Naive thymus-derived CD4-positive, alpha-beta T cell (primary cell): ENCODE measurements at places on chromosomes 16 and 17. TPM values are rescaled to one million over a fixed set of nuclear protein-coding genes. Genes with fewer than 3 reads are reported as not detected.

The ANKFN1 gene
- not detected for total RNA-seq

The MRC2 gene
- 2.7 TPM for total RNA-seq

The ALOX15B gene
- not detected for total RNA-seq

The DGKE gene
- total RNA-seq: 39.1 TPM

The SPIRE2 gene
- 1.2 TPM for total RNA-seq

The APOH gene
- total RNA-seq: not detected in 2 replicates

The PIRT gene
- total RNA-seq: not detected in 2 replicates

The PRSS27 gene
- 1.6 TPM for total RNA-seq

The KRT16 gene
- not detected for total RNA-seq

The SDR42E2 gene
- 1.1 TPM for total RNA-seq
